ENCODE measurements at places on chromosomes 6 and 20.

GRCh38 chr20:11919581-11919980 lies 1.9 kb downstream of the BTBD3 start:
- no peak for DNase-seq

GRCh38 chr6:152246554-152247337 lies 390.4 kb downstream of the SYNE1 start:
- DNase-seq, result peak; percentile 63

DNA sequence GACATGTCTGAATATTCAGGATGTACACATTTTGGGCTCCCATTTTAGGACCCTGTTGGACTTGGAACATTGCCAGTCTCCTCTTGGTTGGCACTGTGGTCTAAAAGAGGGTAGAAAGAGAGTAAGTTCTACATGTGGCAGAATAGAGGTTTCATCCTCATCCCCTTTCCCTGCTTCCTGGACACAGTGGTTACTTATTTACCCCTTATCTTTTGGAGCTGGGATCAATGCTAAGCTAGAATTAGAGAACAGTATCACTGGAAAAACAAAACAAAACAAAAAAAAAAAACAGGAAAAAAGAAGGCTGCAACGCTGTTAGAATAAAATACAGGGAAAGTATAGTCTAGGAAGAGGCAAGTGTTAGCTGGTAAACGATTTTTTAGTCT lies 790.6 kb downstream of the MAFB start:
- DNase-seq, result no peak

DNA sequence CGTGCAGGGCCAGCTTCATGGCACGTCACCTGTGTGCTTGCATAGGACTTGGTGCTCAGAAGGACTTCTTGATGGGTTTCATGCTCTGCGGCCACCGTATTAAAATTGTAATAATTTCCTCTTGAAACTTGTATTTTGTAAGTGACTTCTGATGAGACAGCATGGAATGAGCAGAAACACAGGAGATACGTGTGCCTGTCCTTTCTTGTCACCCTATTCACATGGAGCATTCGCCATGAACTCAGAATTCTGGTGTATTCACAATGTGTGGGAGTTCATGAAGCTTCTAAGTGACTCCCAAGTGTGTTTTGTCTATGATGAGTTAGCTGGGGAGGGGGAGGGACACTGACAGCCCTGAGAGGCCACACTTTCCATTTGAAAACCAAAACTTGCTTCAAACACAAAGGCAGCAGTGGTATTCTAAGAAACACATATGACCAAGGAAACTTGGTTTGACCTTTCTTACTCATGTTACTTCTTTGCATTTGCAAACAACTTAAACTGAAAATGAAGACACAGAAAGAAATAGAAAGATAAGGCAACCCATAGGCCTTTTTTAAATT lies 92.1 kb upstream of the NEDD9 start:
- DNase-seq, result no peak

- peak; percentile 59 for DNase-seq
Measured at GRCh38 chr6:80163754-80164187, 57.3 kb downstream of the BCKDHB start.

DNA sequence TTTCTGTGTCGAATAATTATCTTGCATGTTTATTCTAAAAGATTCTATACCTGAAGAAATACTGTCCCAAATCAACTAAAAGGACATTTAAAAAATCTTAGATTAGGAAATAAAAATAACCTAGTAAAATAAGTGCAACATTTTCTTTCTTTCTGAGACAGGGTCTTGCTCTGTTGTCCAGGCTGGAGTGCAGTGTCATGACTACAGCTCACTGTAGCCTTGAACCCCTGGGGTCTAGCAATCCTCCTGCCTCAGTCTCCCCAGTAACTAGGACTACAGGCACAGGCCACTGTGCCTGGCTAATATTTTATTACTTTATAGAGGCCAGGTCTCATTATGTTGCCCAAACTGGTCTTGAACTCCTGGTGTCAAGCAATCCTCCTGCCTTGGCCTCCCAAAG lies 48.7 kb downstream of the RARS2 start:
- DNase-seq, result no peak

DNA sequence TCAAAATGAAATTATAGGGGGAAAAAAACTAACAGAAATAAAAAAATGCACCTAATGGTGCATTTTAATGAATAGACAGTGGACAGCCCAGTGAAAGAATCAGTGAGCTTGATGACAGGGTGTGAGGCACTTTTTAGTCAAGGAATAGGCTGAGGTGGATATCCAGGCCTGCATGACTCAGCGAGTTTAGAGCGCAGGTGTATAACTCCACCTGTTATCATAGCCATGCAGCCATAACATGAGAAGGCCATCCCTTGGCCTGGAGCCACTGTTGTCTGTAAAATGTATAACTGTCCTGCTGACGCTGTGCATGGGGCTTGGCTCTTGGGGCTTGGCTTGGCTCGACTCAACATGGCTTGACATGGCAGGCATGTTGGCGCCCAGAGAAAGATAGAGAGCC lies 331.5 kb upstream of the NOX3 start:
- no peak for DNase-seq

DNA sequence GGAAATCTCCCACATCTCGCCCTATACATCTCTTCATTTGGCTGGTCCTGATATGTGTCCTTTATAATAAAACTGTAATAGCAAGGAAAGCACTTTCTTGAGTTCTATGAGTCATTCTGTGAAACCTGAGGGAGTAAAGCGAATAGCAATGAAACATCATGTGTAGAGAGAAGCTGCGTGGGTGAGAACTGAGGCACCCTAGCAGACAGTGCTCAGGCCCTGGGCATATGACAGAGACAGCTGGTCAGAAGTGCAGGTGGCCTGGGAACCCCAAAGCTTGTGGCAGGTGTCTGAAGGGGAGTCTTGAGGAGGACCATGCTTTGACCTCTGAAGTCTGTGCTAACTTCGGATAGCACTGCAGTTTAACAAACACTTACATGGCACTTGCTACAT lies 1.3 kb upstream of the BLOC1S5 start:
- no peak for DNase-seq

DNA sequence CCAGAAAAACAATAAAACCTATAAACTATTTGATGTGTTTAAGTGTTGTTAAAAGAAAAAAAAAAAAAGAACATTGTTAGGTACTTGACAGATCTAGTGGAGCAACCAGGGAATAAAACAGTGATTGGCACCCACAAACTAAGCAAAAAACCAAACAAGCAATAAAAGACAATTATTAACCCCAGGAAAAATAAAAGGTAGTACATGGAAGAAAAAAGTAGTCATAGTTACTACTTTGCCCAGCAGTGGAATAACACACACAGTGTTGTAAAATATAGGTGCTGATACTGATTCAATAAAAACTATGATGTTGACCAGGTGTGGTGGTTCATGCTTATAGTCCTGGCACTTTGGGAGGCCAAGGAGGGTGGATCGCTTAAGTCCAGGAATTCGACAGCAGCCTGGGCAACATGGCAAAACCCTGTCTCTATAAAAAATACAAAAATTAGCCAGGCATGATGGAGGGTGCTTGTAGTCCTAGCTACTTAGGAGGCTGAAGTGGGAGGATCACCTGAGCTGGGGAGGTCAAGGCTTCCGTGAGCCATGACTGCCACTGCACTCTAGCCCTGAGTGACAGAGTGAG lies 43.9 kb downstream of the PIGU start:
- no peak for DNase-seq

DNA sequence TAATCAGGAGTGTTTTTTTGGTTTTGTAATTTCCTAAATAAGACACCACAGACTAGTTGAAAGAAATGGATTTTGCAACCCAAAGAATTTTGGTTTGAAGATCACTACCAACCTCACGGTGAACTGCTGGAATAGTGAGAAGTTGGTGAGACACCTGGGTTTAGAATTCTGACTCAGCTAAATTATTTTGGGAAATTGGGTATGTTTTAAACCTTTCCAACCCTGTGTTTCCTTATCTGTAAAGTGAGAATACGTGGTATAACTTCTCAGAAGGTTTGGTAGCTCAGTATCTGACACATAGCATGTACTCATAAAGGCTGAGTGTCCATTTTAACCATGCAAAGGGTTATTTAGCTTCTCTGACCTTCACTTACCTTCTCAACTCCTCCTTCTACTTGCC lies 261.9 kb downstream of the FOXA2 start:
- no peak for DNase-seq

DNA sequence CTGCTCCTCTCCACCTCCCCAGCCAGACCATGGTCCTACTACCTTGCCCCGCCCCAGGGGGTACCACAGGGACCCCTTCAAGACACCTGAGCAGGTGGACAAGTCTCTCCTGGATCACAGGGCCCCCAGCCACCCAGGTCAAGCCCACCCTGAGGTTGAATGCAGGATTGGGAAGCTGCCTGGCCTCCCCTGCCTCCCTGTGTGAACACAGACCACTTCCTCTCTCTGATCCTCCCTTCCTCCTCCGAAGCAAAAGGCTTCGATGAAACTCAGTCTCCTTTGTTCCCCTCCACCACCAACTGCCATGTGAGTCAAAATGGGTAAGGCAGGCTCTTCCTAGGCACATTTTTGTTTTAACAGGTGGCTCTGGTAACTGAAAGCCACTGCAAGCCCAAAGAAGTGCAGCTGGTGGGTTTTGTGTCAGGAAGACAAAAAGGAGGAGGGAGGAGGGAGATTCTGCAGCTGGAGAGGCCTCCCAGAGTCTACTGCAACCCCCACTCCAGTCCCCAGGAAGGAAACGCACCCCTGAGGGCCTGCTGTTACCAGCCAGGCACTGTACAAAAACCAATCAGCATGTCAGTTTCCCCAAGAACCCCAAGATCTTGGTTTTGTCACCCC lies 5.4 kb downstream of the ADA start:
- DNase-seq, result peak; percentile 49

DNA sequence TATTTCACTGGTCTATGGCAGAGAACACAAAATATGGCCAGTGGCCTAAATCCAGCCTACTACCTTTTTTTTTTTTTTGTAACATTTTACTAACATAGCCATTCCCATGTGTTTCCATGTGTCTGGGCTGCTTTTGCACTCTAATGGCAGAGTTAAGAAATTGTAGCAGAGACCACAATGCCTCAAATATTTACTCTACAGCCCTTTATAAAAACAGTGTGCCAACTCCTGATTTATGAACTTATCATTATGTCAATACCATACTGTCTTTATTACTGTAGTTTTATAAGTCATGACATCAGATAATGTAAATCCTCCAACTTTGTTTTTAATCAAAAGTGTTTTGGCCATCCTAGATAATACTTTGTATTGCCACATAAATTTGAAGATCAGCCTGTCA lies 27.4 kb upstream of the CAP2 start:
- no peak for DNase-seq

GRCh38 chr6:13259393-13259792 lies 68.9 kb downstream of the TBC1D7 start:
- DNase-seq, result no peak

DNA sequence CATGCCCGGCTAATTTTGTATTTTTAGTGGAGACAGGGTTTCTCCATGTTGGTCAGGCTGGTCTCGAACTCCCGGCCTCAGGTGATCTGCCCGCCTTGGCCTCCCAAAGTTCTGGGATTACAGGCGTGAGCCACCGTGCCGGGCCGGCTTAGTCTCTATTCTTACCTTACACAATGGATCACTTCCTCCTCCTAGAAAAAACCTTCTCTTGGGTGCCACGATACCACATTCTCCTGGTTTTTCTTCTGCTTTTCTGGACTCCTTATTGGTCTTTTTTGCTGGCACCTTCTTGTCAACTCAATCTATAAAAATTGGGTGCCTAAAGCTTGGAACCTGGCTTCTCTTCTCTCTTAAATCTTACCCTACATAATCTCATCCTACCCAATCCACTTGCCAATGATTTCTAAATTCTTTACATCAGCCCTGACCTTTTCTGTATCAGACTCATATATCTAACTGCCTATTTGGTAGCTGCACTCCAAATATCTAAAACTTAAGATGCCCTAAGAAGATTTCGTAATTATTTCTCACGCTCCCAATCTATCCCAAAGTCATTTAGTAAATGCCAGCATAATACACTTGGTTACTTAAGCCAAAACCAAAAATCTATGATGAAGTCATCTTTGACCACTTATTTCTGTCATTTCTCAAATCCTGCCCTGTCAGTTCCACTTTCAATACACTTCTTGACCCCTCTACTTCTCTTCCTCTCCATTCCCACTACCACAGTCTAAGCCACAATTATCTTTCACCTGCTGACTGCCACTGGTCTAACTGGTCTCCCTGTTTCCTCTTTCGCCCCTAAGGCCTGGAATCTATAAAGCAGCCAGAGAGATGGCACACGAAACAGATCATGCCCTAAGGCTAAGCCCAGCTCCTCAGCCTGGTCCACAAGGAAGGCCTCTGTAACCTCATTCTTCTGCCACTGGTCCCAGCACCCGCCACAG lies 43.2 kb downstream of the ELMO2 start:
- no peak for DNase-seq

DNA sequence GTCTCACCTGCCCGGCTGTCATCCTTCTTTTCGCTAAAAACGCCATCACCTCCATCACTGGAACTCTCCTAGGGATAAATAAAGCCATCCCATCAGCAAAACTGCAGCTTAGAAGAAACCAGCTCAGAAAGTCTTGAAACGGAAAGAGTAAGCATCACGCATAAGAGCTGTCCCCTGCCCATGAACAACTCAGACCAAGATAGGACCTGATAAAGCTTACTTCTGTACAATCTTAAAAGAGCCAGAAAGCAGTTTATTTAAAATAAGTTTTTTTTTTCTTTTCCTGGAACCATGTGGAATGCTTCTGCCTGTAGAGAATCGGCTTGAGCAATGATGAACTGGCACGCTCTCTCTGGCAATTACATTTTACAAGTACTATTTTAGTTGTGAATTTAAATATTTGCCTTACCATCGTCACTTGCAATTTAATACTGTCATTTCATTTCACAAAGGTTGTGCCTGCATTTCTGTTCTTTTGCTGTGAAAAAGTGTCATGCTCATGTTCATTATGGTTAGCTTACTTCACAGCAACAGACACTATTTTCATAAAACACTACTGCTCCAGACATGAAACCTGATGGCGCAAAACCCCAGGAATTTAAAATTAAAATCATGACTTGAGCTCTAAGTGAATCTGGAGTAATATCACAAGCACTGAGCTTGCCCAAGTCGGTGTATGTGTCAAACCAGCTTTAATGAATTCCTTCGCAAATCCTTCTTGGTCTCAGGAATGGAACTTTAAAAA lies 59.6 kb upstream of the EMILIN3 start:
- DNase-seq, result no peak

DNA sequence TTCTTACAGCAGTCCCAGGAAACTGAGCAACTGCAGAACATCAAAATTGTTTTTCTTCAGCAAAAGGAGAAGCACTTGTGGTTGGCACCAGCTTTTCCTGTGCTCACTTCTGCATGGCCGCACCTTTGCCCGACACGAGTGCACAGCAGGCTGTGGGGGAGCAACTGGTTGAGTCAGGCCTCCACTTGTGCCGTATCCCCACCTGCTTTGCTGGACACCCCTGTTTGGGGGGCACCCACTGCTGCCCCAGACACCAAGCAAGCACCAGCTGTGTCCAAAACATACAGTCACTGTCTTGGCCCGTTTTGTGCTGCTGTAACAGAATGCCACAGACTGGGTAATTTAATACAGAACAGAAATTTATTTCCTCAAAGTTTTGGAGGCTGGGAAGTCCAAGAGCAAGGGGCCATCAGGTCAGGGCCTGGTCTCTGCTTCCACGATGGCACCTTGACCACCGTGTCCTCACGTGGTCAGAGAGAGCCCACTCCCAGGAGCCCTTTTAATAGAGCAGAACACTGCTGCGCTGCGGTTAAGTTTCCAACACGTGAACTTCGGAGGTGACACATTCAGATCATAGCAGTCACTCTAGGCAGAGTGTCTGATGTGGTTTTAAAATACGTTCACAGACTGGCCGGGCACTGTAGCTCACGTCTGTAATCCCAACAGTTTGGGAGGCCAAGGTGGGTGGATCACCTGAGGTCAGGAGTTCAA lies 8.7 kb upstream of the GMEB2 start:
- no peak for DNase-seq

- peak; percentile 54 for DNase-seq
Measured at GRCh38 chr20:8855315-8855714, 213.6 kb upstream of the PLCB4 start.

Data from fibroblast of pulmonary artery (primary cell).